Left hindlimb (tissue), 1 donor: ENCODE measurements at places on chromosomes 5 and 9.

GRCh38 chr5:174937201-174938123 is 213.1 kb downstream of the MSX2 start:
- DNase-seq: no peak

- DNase-seq: no peak
Measured at GRCh38 chr5:64971513-64971912, 202.8 kb downstream of the CWC27 start.

GRCh38 chr9:108133101-108133500 is 643.5 kb upstream of the KLF4 start:
- no peak for DNase-seq

DNA sequence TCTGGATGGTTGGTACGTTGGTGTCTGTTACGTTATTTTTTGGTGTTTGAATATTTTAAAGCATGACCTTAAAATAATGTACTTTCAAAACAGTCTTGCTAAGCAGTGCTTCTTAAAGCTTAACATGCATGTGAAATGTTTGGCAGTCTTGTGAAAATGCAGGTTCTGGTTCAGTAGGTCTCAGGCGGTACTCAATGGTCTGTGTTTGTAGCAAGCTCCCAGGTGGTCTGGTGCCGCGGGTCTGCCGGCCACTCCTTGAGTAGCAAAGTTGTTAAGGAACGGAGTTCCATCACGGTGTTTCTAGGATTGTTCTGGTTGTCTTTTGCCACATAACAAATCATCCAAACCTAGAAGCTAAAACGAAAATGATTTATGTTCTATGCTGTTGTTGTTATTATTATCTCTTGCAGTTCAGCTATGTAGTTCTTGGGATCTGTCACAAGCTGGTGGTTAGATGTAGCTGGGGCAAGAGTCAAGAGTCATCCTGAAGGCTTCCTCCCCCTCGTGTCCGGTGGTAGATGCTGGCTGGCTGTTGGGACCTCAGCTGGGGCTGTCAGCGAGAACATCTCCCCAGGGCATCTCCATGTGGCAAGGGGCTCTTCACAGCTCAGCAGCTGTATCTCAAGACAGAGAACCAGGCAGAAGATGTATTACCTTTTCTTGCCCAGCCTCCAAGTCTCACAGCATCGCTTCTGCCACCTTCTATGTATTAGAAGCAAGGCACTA is 186.8 kb downstream of the PALM2AKAP2 start:
- no peak for DNase-seq

DNA sequence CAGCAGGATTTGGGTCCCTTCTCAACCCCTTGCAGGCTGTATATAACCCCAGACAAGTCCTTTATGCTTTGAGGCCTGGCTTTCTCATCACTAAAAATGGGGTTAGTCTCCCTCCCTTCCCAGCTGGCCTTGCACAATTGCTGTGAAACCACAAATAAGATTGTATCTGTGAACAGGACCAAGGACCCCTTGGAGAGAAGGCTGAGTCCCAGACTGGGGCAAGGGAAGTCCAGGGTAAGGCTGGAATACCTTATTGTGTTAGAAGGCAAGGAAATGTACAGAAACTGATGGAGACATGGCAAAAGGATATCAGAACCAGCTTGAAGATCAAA is 11.4 kb downstream of the MACROH2A1 start:
- no peak for DNase-seq

DNA sequence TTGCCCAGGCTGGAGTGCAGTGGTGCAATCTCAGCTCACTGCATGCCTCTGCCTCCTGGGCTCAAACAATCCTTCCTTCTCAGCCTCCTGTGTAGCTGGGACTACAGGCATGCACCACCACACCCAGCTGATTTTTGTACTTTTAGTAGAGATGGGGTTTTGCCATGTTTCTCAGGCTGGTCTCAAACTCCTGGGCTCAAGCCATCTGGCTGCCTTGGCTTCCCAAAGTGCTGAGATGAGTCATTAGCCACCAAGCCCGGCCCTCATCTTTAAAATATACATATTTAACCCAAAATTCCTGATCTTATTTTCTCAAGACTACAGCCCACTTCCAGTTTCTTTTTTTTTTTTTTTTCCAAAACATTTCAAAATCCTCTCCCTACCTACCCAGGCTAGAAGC is 31.7 kb upstream of the MINAR2 start:
- DNase-seq: no peak

GRCh38 chr5:150729859-150730258 is 29.0 kb downstream of the DCTN4 start:
- no peak for DNase-seq

DNA sequence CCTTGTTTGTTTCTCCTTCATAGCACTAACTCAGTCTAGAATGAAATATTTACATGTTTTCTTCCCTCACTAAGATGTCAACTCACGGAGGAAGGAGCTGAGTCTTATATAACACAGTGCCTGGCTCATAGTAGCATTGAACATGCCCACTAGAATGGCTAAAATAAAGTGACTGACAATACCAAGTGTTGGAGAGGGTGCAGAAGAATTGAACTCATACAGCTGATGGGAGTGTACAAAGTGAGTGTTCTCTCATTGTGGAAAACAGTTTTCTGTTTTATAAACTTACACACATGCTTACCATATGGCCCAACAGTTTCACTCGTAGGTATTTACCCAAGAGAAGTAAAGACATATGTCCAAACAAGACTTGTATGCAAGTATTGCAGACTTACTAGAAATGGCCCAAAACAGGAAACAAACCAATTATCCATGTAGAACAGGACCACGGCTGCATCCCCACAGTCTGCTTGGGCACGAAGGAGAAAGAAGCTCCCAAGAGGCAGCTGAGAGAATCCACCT is 87.5 kb downstream of the PPARGC1B start:
- DNase-seq: no peak

GRCh38 chr5:102800427-102800826 is 45.3 kb downstream of the PAM start:
- no peak for DNase-seq

GRCh38 chr9:27125030-27125429 is 16.0 kb downstream of the TEK start:
- peak; percentile 91 for DNase-seq

DNA sequence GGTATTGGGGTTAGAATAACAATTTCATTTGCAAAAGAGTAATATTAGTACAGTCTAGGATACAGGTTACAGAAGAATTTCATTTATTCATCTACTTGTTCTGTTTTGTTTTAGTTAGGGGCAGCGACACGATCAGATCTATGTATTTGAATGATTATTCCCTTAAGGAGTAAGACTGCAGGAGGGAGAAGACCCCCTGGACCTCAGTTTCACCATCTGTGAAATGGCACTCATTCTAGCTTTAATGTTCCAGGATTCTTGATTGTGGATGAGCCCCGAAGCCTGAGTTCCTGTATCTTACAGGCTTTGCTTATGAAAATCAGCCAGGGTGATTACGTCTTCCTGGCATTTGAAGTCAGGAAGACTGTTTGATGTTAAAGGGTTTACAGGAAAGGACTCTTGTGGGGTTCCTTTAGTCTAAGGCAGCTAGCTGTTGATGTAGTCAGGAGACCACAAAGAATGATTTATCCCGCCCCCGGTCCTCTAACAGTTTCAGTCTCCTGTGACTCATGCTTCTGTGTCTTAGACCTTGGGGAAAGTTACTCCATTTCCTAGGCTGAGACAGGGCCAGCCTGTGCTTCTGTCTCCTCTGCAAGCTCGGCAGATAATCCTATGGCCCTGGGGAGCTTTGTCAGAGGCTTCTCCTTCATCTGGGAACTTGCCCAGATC is 11.5 kb downstream of the SMIM3 start:
- peak; percentile 40 for DNase-seq

DNA sequence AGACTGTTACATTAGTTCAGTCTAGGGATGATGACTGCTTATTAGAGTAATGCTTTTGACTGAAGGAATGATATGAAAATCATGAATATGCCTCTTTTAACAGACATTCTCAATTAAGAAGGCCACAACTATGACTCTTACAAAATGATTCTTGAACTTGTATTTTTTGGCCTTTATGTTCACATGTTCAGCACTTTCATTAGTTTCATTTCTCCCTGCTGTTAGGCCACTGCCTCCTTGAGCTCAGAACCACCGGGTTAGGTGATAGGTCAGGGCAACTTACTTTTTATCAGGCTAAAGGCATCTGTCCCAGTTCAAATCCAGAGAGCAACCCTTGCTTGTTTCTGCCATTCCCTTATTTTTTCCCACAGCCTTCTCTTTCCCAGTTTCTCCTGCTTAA is 235.2 kb upstream of the ELL2 start:
- DNase-seq: no peak

GRCh38 chr9:74120470-74120869 is 376.7 kb upstream of the RORB start:
- DNase-seq: no peak

- no peak for DNase-seq
Measured at GRCh38 chr5:79727451-79728355, 38.1 kb downstream of the CMYA5 start.

- DNase-seq: peak; percentile 48
Measured at GRCh38 chr5:176388003-176388443, 375 bp downstream of the NOP16 start.

- no peak for DNase-seq
Measured at GRCh38 chr5:96242571-96242970, 190.5 kb downstream of the PCSK1 start.

DNA sequence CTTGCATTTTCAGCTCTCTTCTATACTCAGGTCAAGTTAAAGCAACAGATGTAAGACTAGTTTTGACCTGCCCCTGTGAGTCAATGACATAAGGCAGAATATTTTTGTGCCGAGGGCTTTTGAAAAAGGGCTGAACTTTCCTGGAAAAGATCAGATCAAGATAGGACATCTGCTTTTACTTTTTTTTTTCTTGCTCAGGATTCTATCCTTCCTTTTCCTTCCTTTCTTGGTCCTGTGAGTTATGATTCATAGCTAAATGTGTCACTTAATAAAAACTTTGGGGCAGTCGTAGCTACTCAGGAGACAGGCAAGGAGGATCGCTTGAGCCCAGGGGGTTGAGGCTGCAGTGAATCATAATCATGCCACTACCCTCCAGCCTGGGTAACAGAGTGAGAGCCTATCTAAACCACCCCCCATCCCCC is 84.3 kb upstream of the BRINP1 start:
- DNase-seq: no peak

GRCh38 chr9:6910497-6910896 is 152.7 kb downstream of the KDM4C start:
- no peak for DNase-seq

DNA sequence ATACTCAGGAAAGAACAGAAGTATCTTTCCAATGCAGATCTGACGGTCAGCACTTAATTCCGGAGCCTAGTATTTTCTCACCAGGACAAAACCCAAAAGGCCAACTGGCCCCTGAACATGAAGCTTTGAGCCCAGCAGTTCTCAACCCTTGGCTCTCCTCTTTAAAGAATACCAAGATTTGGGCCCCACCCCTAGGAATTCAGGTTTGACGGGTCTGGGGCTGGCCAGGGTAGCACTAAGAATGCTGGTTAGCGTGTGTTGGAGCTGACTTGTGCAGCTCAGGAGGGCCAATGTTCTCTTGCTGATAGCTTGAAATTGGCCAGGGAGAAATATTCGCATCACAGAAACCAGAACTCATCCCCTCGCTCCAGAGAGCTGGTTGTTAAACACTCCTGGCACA is 88.3 kb upstream of the PTCH1 start:
- no peak for DNase-seq

DNA sequence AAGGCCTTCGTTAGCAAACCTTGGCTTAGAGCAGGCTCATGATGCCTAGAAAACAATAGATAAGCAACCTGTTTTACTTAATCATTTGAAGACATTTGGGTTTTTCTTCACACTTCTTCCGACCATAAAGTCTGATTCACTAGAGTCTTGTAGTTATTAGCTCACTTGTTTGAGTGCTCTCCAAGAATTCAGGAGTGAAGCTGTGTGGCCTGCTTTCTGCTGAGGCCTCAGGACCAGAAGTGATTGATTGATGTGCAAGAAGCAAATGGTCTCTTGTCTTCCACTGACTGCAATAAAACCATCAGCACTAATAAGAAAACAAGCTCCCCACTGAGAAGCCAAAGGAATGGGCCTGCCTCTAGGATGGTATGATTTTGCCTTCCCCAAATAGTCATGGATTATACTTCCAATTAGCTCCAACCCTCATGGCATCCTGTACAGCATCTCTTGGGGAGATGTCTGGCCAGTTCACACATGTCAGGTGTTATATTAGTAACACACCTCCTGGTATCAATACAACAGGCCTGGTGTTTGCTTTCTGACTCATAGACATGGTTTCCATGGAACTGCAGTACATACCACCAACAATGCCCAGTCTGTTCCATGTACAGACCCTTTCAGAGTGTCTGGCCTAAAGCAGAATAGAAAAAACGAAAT is 317.6 kb downstream of the CWC27 start:
- DNase-seq: no peak

DNA sequence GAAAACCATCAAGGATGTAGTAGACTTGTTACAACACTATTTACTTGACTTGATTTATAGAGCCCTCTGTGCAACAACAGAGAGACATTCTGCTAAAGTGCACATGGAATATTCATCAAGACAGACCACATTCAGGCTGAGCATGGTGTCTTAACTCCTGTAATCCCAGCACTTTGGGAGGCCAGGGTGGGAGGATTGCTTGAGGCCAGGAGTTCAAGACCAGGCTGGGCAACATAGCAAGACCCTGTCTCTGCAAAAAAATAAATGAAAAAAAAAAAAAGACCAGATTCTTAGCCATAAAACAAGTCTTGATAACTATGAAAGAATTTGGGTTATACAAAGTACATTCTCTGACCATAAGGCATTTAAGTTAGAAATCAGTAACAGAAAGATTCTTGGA is 25.3 kb downstream of the DENND4C start:
- no peak for DNase-seq

DNA sequence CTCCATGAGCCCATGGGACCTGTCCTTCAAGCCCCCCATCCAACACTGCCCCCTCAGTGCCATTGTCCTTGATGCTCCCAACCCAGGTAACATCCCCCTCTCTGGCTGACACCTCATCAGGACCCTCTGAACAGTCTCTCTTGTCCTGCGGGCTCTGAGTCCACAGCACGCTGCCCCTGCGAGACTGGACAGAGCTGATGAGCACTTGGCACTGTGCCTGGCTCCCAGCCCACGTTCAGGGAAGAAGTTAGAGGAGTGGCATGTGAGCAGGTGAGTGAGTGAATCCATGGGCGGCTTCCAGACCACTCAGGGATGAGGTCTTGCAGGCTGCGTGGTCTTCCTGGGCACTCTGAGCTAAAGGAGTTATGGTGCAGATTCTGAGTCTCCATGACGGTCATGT is 70.7 kb downstream of the PAX5 start:
- DNase-seq: no peak

- DNase-seq: no peak
Measured at GRCh38 chr9:110825950-110826349, 157.4 kb downstream of the MUSK start.

GRCh38 chr5:149128023-149128875 is 13.0 kb upstream of the ABLIM3 start:
- DNase-seq: no peak

- DNase-seq: no peak
Measured at GRCh38 chr9:20125727-20126126, 336.9 kb upstream of the SLC24A2 start.

GRCh38 chr5:98432378-98432777 is 341.1 kb upstream of the RGMB start:
- DNase-seq: no peak

GRCh38 chr5:75568202-75568601 is 43.1 kb upstream of the ANKDD1B start:
- no peak for DNase-seq

- no peak for DNase-seq
Measured at GRCh38 chr5:73358366-73358765, 90.2 kb downstream of the FOXD1 start.
